Right cardiac atrium (tissue), 5 donors: ENCODE measurements at places on chromosomes 12 and 14.
A peak's percentile ranks its signal among the peaks of the same experiment; 100 is the strongest.

- no peak for DNase-seq
Measured at GRCh38 chr14:72549026-72549425, 344.9 kb downstream of the DPF3 start.

GRCh38 chr14:77143071-77143470 is 1.5 kb upstream of the ZDHHC22 start:
- no peak for DNase-seq

DNA sequence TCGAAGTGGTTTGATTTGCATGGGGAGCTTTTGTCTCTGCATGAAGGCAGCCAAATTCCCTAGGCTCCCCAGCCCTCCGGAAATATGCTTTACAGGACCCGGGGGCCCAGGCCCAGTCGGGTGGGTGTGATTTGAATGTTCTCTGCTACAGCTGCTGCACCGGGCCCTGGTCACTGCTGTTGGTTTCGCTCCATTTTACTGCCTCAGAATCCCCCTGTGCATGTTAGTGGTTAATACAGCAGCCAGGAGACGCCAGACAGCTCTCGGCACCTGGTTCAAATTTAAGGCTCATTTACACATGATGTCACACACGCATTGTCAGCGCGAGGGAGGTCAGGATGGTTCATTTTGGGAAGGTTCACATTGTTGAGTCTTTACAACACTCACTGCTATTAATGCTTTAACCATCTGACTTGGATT is 99.6 kb downstream of the SLC38A6 start:
- no peak for DNase-seq

DNA sequence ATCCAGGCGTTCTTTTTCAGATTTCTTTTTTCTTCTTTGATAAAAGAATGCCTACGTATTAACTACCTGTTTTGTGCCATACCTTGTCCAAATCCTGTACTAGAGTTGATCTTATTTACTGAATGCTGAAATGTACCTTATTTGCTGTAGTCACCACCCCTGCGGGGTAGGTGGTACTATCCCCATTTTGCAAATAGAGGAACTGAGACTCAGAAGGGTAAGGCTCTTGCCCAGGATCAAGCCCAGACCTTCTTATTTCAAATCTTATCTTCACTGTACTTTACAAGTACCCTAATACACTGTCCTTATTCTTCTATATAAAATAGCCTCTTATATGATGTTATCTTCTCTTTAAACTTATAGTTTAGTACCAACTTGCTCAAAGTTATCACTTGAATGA is 206.5 kb downstream of the SLC41A2 start:
- no peak for DNase-seq

- no peak for DNase-seq
Measured at GRCh38 chr14:99689266-99690236, 5.5 kb downstream of the CYP46A1 start.

- no peak for DNase-seq
Measured at GRCh38 chr12:109452489-109452888, 24.6 kb downstream of the KCTD10 start.

- DNase-seq = no peak
Measured at GRCh38 chr14:33564774-33565630, 385.9 kb downstream of the EGLN3 start.

- DNase-seq = peak; percentile 69
Measured at GRCh38 chr12:56469007-56469930, 891 bp downstream of the SPRYD4 start.

GRCh38 chr14:99035712-99036610 is 236.0 kb downstream of the BCL11B start:
- DNase-seq = peak; percentile 95

DNA sequence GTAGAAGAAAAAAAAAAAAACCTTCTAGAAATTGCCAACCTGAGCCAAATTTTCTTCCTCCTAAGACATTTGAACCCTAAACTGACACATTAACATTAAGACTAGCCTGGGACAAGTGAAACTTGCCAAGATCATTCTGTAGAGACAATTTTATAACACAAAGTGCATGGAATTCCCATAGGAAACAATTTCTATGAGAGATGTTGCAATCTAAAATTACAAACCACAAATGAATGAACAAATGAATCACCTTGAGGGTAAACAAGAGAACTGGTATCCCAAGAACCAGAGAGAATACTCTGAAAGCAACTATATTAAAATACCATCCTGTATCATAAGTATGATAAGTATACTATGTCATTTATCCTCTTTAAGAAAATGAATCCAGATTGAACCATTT is 165.3 kb downstream of the DICER1 start:
- no peak for DNase-seq

DNA sequence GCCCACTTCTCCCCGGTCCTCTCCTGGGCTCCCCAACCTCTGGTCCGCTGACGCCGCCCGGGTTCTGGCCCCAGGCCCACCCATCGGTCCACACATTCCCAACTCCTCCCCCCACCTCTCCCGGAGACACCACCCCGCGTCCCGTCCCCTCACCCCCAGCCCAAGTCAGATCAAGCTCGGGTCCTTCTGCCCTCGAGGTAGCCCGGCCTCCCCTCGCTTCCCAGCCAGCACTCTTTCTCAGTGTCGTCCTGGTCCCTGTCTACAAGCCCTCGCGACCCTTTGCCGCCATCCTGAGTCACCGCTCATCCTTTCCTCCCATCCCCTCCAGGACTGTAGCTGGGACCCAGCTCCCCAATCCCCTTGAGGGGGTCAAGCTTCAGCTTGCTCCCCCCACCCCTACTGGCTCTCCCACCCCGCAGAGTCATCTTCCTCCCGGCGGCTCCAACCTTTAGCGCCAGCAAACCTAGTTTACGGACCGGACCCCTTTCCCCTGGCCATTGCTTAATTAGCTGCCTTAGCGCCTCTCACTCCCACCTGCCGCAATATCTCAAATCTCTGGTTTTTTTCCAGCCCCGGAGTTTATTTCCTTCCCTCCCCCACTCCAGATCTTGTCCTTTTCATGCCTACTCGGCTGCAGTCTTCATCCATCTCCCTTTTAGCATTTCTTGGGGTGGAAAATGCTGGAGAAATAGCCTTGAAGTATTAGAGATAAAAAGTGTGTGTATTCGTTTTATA is 1.1 kb downstream of the PPP4R4 start:
- peak; percentile 53 for DNase-seq

DNA sequence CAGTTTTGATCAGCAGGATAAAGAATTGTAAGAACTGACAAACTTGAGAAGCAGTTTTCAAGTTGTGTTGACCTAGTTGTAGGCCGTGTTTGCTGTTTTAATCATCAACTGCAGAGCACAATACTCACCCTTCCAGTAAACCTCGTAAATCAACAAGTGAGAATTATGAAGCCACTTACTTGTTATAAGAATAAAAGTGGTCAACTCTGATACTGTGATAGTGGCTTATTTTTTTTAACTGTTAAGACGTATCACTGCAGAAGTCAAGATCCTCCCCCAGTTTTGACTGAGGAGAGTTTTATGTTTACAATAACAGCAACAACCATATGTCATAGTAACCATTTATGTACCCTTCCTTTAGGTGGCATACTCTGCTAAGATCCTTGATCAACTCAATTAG is 100.8 kb upstream of the DACT1 start:
- DNase-seq = no peak

- DNase-seq = no peak
Measured at GRCh38 chr14:100827101-100828021, 1.4 kb downstream of the MEG3 start.

GRCh38 chr14:59018460-59018859 is 170.0 kb upstream of the DAAM1 start:
- no peak for DNase-seq

GRCh38 chr12:3042394-3042793 is 34.8 kb upstream of the TSPAN9 start:
- DNase-seq = peak; percentile 44

DNA sequence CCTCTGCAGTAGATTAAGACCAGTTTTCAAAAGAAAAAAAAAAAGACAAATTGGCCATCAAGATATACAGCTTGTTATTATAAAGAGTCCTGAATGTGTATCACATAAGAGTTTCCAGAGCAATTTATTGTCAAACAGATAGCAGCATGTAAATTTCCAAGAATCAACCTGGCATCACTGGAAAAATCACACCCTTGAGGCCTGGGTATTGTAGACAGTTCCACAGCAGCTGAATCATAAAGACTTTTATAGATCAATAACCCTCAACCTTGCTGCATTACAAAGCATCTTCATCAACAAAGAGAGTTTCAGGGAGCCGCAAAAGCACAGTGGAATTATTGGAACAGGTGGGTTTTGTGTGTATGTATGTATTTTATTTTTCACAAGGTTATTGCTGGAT is 94.6 kb upstream of the LRIG3 start:
- DNase-seq = no peak
